Calu3 (cell line): ENCODE measurements at places on chromosomes 7 and 10. TPM values are rescaled to one million over a fixed set of nuclear protein-coding genes. Genes with fewer than 3 reads are reported as not detected.
A peak's percentile ranks its signal among the peaks of the same experiment; 100 is the strongest.

GRCh38 chr7:130721486-130722277, 12.3 kb downstream of the KLF14 start:
- H3K36me3 ChIP-seq, result no peaks in the 10 kb centered on the region
- H3K4me3 ChIP-seq, result no peak overlapping the region
- H3K27me3 ChIP-seq, result peaks cover 23% of the 10 kb centered on the region
- no peak overlapping the region for H3K27ac ChIP-seq
- DNase-seq, result peak; percentile 69

DNA sequence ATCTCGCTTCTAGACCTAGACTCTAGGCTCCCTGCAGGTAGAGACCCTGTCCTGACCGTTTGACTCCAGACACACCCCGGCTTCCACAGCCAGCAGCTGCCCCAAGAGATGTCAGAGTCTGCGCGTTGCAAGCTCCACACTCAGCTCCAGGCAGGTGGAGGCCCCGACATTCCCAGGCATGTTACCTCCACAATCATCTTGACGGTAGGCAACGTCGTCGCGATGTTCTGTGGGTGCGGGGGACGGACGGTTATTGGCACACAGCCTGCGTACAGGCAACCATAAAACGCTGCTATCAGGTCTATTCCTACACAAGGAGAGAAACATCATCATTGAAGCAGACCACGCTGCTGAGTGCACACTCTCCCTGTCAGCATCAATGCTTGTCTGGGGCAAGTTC, 213.2 kb downstream of the ZMYND11 start:
- H3K4me1 ChIP-seq, result no peaks in the 10 kb centered on the region
- H3K27ac ChIP-seq, result no peak overlapping the region
- DNase-seq, result no peak
- peaks cover 11% of the 10 kb centered on the region for H3K36me3 ChIP-seq

DNA sequence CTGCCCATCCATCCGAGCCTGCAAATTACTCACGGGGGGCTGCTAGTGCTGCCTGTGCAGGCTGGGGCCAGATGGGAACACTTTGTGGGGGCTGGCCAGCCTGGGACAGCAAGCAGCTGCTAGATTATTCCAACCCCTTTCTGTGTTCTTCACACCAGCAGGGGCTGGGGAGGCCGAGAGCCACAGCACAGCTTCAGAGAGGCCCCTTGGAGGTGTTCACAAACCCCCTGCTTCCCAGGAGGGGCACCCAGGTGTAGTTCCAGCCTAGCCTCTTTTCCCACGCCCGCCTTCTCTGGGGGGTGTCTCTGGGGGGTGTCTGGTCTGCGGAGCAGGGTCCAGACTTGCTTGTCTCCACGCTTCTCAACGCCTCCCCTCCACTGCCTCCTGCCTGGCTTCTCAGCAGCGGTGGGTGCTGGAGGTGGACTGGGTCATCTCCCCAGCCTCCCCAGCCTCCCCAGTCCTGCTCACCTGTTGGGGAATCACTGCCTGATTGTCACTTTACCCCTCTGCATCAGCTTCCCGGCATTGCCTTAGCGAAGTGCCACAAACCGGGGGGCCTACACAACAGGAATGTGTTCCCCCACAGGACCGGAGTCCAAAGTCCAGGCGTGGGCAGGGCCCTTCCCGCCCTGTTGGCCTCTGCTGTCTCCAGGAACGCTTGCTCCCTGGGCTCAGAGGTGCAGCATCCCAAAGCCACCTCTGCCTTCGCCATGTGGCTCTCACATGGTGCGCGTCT, 74.0 kb upstream of the EN2 start:
- H3K4me1 ChIP-seq, result peaks cover 10% of the 10 kb centered on the region
- H3K27ac ChIP-seq, result no peak overlapping the region
- H3K4me3 ChIP-seq, result no peak overlapping the region
- H3K36me3 ChIP-seq, result peaks cover 4% of the 10 kb centered on the region

DNA sequence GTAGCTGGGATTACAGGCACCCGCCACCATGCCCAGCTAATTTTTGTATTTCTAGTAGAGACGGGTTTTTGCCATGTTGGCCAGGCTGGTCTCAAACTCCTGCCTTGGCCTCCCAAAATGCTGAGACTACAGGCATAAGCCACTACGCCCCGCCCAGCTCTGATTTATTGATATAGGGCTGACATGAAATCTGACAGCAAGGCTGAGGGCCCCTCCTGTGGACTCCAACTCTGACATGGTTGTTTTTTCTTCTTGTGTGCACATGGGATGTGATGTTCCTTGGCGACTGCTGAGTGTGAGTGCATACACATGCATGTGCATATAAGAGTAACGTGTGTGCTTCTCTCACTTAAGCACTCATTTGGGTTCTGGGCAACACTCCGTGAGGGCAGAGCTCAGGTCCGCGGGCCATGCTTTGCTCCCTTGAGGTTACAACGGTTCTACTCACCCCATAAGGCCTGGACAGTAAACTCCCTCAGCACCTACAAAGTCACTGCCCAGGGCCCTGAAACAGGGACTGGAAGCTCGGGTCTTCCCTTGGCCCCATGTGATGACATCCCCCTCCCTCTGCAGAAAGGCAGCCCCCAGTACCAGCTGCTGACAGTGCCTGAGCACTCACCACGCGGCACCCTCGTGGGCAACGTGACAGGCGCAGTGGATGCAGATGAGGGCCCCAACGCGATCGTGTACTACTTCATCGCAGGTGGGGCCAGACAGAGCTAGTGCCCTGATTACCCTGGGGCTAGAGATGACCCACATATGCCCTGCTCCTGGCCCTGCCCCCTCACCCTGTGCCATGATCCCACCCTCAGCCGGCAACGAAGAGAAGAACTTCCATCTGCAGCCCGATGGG, 33.6 kb upstream of the VSIR start:
- no peak overlapping the region for H3K27ac ChIP-seq
- peaks cover 7% of the 10 kb centered on the region for H3K4me1 ChIP-seq
- peaks cover 10% of the 10 kb centered on the region for H3K36me3 ChIP-seq
- H3K27me3 ChIP-seq, result peaks cover 34% of the 10 kb centered on the region

DNA sequence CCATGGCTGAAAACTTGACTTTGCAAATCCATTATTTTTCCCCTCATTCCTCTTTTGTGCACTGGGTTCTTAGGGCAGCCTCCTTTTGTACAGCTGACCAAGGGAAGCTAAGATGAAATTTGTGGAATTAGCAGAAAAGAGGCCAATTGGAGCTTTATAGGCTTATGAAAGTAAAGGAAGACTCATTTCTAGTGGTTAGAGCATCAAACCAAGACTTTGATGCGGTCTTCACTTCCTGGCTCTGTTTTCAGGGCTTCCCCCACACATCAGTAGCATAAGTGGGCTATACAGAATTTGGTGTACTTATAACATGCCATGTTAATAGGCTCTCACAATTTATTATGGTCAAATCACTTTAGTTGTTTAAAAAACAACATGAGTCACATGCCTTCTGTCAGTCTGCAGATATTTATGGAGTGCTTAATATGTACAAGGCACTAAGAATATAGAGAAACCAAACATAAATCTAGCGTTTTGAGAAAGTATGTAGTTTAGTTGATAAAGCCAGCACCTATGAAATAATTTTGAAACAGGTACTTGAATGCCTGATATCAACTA, 5.7 kb downstream of the AUTS2 start:
- H3K4me1 ChIP-seq, result no peaks in the 10 kb centered on the region
- no peaks in the 10 kb centered on the region for H3K27me3 ChIP-seq
- no peak overlapping the region for H3K27ac ChIP-seq
- no peaks in the 10 kb centered on the region for H3K36me3 ChIP-seq
- H3K4me3 ChIP-seq, result no peak overlapping the region

Gene TAS2R4
- total RNA-seq, result 2.4 and 3.0 TPM in 2 replicates

Gene MYL10
- not detected in 2 replicates for total RNA-seq

Gene SVOPL
- total RNA-seq, result 0.78 and 1.5 TPM in 2 replicates
